ENCODE measurements at places on chromosomes 11 and 22.

DNA sequence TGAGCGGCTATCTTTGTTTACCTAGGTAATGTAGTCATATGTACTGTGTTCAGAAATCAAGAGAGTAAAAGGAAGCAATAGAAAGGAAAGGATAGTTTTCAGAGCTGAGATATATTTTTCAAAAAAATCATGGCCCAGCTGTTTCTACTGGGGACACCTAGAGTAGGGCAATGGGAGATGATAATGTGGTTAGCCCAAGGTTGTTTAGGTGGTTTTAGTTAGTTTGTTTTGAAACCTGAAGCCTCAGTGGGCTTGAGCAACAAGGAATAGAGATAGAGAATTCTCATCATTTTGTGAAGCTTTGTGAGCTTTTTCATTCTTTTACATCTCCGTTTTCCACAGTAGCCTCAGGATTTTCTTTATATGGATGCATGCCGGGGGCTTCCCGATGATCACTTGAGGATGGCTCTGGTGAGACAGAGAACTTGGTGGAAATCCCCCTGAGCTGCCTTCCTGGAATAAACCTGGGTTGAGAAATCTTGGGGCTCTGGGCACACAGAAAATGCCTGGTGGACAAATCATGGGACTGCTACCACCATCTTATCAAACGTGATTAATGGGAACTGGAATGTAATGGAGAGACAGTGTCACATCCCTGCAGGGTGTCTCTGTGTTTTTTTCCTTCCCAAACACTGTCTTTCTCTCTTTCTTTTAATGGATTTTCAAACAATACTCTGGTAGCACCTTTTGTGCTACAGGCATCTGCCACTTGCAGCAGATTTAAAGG, 49.0 kb downstream of the ARHGAP42 start:
- DNase-seq, result no peak

DNA sequence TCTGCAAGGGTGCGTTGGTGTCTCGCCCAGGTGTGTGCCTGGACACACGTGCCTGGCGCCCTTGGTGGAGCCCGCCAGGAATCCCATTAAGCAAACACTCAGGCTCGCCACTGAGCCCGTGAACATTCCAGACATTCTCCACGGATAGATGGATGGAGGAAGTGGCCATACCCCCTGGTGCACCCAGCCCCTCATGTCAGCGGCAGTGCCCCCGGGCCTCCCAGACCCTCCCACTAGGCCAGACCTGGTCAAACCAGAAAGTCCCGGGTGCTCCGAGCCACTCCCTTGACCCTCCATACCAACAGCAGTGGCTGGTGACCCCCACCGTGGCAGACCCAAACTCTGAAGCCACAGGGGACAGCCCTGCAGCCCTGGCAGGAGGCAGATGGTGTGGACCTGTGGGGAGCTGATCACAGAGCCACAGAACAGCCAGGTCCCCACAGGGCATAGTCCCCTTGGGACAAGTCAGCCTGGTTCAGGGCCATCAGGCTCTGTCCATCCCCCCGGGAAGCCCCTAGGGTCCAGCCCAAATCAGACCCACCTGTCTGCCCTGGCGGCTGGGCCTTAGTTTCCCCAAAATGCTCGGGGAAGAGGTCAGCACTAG, 1.9 kb downstream of the EPS8L2 start:
- no peak for DNase-seq

GRCh38 chr11:91653079-91653754, 571.4 kb upstream of the FAT3 start:
- no peak for DNase-seq

DNA sequence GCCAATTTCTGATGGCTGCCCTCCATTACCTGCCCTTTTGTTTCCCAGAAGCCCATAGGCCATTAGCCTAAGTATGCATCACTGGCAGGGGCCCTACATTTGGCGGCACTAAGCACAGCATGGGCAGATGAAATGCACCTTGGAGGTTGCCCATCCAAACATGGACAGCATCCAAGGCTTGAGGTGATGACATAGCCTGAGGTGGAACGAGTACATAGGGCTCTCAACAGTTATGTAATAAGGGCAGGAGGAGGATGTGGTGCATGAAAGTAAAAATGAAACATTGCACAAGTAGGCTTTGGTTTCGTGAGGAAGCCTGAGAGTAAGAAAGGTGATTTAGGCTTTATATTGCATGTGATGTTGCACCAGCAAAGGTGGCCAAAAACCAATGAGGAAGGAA, 148.1 kb downstream of the FAM76B start:
- DNase-seq, result no peak

GRCh38 chr22:39962071-39962470, 1.9 kb downstream of the TMA7B start:
- no peak for DNase-seq

- no peak for DNase-seq
Measured at GRCh38 chr22:37487571-37487970, 1.4 kb upstream of the MFNG start.

- no peak for DNase-seq
Measured at GRCh38 chr11:70153133-70153727, 49.9 kb upstream of the FADD start.

- DNase-seq, result no peak
Measured at GRCh38 chr11:83972536-83972935, 686.4 kb upstream of the CCDC90B start.

DNA sequence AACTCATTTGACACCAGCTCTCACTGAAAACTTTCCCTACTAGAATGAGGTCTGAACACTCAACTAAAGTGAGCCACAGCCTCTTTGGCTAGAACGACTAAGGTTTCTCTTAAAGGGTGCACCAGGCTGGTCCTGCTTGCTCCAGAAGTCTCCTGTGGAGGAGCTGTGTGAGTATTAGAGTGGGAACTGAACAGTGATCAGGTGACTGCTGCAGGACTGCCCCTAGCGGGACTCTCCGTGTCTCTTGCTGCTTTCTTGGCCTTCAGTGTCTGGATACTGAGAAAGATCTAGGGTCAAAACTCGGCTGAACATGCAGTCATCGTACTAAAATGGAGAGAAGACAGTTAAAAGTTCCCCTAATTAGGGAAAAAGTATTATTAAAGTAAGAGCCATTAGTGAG, 34.6 kb downstream of the FAM118A start:
- no peak for DNase-seq

GRCh38 chr11:1748636-1749394, 1.6 kb downstream of the IFITM10 start:
- DNase-seq, result peak; percentile 10

DNA sequence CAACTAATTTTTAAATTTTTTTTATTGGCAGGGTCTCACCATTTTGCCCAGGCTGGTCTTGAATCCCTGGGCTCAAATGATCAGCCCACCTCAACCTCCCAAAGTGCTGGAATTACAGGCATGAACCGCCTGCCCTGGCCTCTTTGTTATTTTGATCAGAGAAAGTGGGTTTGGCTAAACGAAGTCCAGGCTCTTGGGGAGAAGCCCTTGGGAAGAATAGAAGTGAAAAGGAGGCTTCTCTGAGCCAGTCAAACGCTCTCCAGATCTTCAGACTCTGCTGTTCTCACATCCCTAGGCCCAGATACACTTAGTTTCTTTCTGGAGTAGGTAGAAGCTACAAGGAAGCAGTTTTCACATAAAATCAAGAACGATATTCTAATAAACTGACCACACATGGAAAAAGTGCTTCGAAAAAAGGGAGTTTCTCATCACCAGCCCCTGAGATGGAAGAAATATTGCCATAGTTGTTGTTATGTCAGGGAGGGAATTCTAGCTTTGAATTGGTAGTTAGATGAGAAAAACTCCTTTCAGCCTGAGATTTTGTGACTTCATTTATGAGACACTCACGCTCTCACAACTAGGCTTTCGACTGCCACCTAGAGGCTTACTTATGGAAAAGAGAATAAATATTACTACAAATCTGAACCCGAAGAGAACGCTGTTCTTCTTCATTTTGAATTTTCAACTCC, 41.7 kb upstream of the AQP11 start:
- DNase-seq, result peak; percentile 31

GRCh38 chr22:49139492-49140151, 688.1 kb downstream of the BRD1 start:
- DNase-seq, result no peak

GRCh38 chr11:22331771-22332170, 6.4 kb upstream of the SLC17A6 start:
- DNase-seq, result no peak
